CD4-positive, alpha-beta T cell treated with Interleukin-4 for 4 hours (primary cell): ENCODE measurements at places on chromosomes 4 and X.

DNA sequence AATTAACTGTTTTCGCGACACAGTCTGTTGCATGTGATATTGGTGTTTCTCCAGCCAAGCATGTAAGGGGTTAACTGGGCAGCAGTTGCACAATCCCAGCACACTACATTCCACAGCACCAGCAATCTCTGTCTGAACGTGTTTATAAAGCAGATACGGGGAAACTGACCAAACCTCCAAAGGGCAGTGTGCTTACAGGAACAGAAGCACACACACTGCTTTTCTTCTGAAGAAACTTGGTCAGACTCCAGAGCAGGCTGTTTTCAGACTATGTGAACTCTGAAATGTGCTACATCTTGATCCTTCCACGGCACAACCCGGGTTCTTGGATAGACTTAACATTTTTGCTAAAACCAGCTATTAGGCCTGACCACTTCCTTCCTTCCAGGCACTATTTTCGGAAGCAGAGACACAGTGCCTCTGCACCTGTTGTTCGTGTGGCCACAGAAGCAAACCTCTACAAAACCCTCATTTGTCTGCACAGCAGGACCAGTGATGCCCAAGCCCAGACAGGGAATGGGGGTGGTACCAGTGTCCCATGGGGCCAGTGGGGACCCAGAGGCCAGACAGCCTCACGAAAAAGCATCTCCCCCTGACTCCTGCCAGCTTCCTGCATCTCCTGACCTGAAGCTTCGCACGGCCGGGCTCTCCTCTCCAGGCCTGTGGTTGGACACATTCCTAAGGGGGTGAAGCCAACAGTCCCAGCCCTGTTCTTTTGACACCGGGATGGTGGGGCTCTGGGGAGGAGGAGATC is 90.1 kb downstream of the IRF2 start:
- DNase-seq: peak; percentile 25

- DNase-seq: no peak
These were observed 59.8 kb downstream of the ARSJ start for GRCh38 chr4:113919611-113920010.

- DNase-seq: peak; percentile 65
These were observed 125.2 kb downstream of the STIM2 start for GRCh38 chr4:26985873-26986272.

DNA sequence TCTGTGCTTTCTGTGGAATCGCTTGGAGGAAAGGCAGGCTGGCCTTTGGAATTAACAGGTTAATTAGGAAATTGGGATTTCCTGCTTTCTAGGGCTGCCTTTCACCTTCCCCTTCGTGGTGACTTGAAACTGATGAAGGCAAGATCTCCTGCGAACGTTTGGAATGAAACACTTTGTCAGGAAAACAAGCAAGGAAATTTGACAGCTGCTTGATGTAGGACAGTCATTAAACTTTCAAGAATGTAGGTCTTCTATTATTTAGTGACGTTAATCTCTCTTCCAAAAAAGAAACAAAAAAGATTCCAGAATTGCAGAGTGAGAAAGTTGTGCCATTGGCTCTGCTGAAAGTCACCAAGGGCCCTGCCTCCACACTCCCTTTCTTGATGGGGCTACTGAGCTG is 155.7 kb upstream of the SCML1 start:
- DNase-seq: no peak

DNA sequence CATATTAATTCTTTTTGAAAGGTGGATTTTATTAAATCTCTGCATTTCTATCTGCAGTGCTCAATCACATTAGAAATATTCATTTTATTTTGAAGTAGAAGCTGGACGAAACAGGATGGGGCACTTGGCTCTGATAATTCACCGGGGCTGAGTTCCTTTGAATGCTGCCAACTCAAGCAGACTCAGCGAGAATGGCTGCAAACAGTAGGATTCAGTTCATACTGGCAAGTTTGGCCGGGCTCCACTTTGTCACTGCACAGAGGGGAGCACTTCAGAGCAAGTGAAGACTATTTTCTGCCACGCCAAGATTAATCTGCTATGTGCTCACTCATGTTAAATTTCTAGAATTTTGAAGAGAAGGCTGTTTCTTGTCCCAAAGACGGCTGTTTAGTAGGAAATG is 30.7 kb upstream of the KLHL8 start:
- no peak for DNase-seq

DNA sequence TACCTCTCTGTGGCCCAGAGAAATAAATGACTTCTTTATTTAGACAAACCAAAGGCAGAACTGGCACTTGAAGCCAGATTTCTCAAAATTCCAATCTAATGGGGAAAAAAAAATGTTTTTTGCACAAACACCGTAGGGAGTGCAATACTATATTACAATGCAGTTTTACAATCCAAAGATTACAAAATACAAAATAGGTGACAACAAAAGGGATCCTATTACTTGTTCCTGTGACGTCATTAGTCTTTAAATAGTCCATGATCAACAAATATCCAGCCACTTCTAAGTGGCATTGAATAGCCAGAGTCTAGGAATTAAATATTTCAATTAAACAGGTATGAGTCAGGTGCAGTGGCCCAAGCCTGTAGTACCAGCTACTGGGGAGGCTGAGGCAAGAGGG is 3.0 kb upstream of the APBB2 start:
- no peak for DNase-seq

GRCh38 chrX:107168712-107169111 is 37.5 kb downstream of the NUP62CL start:
- DNase-seq: no peak

DNA sequence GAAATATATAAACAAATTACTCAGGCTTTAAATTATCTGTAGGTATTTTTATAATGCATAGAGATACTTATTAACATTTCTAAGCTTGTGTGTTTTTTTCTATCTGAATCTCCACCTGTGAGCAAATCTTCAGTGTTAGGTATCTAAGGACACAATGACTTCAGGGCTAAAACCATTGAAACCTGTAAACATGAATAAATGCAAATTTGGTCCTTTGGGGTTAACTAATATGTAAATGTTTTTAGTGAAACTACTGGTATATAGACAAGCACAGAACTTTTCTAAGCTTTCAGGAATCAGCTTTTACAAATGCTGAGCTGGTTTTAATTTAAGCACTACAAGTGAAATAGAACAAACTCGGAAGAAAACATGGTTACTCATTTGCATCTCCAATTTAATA is 147.9 kb downstream of the FBXO8 start:
- DNase-seq: no peak

GRCh38 chr4:105068516-105068915 is 78.2 kb upstream of the TET2 start:
- no peak for DNase-seq

GRCh38 chr4:108029016-108029720 is 39.5 kb downstream of the HADH start:
- peak; percentile 11 for DNase-seq

DNA sequence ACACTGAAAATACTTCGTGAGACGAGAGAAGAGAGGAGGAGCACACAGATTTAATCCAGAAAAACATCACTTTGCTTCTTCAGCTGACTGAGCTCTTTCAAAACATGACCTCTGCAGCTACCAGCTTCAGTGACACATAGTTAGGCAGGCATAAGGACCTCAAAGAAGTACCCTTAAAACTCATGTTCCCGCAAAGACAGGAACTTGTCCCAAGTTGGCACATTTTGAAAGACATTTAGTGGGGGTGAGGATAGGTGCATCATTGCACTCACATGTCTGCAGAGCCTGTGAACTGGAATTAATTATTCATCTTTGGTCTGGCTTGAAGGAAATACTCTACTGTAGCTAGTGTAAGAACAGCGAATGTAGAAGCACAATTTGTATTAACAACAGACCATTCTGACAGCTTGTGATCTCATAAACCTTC is 221.8 kb downstream of the MGST2 start:
- DNase-seq: no peak

DNA sequence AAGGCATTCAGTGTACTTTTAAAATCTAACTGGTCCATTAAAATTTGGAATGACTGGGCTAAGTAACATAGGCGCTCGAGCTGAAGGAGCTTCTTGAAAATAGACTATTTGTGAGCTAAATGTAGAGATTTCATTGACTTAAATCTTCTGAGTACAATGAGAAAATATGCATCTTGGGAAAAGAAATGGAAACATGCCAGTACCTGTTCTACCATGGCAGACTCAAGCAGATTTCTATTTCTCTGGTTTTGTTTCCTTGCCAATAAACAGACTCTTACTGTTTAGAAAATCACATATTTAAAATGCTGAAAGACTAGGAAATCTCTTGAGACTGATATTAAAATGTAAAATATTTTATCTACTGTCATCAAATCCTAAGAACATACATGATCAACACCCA is 678.1 kb downstream of the FAT4 start:
- no peak for DNase-seq

DNA sequence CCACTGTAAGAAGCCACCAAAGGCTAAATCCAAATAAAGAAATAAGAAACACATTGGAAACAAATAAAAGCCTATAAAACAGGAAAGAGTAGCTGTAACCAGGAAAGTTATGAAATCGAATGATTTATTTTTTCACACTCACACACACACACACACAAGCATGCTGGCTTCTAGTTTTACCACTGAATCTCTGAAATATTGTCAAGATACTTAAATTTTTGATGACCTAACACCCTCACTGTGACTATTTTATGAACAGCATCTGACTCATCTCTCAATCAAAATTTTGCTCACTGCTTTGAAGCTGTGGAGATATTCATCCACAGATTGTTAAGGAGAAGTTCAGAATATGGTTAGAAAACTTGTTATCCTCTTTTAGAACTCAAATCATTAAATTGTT is 13.9 kb upstream of the GABRB1 start:
- no peak for DNase-seq

DNA sequence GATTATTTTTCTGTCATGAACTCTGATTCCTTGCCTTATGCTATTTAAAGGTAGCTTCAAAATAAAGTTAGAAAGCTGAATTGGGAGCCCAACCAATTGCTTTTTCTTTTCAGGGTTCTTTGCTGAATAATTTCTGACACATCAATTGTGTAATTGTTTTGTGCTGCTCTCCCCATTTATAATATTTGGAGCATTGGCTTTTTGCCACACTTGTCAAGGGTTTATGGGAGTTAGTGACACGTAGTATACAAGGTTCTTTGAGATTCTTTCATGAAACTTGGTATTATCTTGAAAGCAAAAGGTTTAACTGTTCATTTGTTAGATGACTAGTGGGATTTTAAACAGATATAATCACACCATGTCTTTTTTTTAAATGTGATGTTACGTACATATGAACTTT is 80.9 kb downstream of the POLA1 start:
- DNase-seq: no peak
